ENCODE measurements at places on chromosomes 6 and 20.

GRCh38 chr6:34904990-34905613 is 16.0 kb downstream of the ANKS1A start:
- no peak for DNase-seq

DNA sequence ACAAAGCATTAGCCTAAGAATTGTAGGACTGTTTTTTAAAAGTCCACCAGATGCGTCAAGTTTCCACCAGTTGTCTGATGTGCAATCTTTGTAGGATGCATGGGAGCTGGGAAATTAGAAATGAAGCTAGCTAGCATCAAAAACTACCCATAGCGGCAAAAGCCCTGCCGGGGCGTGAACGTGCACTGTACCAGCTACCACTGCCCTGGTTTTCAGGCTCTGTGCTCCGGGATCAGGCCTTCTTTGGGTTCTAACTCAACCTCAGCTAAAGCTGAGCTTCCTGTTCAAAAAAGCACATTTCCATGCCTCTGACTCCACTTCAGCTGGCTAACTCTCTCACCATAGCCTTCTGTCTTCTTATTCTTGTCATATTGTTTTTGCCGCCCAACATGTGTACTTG is 26.9 kb upstream of the FUCA2 start:
- no peak for DNase-seq

DNA sequence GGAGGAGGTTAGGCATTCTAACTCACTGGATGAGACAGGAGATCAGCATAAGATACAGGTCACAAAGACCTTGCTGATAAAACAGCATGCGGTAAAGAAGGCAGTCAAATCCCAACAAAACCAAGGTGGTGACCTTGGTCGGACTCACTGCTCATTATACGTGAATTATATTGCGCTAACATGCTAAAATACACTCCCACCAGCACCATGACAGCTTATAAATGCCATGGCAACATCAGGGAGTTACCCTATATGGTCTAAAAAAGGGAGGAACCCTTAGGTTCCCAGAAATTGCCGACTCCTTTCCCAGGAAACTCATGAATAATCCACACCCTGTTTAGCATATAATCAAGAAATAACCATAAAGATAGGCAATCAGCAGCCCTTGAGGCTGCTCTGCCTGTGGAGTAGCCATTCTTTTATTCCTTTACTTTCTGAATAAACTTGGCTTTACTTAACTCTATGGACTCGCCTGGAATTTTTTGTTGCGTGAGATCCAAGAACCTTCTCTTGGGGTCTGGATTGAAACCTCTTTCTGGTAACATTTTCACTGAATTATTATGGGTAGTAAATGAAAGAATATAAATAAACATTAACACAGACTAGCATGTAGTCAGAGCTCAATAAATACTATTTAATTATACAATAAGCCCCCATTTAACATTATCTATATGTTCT is 3.0 kb upstream of the LAMA4 start:
- DNase-seq: no peak

DNA sequence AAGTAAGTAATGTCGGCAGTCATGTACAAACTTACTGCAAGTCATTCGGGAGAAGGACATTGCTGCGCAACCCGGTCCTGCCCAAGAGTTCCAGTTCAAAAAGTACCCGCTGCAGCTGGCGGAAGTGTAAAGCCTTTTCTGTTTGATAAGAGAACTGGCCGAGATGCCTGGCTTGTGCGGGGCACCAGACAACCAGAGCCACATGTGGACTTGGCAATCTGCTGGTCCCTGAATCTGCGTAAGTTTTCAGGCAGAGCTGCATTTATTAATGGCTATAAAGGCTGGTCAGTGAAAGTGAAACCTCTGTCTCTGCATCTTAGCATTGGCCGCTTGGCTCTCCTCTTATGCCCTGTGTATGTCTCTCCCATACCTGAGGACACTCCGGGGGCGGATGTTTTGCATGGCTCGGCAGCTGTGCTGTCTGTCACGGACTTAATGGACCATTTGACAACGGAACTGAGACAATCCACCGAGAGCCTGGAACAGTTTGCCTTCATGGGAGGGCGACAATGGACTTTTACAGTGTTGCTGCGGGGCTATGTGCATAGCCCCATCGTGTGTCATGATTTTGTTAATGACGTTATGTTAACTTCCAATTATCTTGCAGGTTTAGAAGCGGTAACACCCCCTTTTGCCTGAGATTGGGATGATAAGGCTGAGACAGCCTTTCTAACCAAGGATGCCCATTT is 19.8 kb upstream of the RGS17 start:
- no peak for DNase-seq

GRCh38 chr20:57220337-57221145 is 45.9 kb downstream of the BMP7 start:
- no peak for DNase-seq

- DNase-seq: no peak
These were observed 11.1 kb upstream of the HLA-DQB2 start for GRCh38 chr6:32774426-32774825.

DNA sequence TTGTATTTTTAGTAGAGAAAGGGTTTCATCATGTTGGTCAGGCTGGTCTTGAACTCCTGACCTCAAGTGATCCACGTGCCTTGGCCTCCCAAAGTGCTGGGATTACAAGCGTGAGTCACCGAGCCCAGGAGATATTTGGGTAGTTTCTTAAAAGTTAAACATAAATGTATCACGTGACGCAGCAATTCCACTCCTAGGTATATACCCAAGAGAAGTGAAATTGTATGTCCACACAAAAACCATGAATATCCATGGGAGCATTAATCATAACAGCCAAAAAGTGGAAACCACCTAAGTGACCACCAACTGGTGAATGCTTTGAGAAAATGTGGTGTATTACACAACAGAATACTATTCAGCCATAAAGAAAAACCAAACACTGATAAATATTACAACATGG is 164.8 kb downstream of the MRPL14 start:
- no peak for DNase-seq

- DNase-seq: no peak
These were observed 10.1 kb downstream of the HMGCLL1 start for GRCh38 chr6:55568808-55569439.

DNA sequence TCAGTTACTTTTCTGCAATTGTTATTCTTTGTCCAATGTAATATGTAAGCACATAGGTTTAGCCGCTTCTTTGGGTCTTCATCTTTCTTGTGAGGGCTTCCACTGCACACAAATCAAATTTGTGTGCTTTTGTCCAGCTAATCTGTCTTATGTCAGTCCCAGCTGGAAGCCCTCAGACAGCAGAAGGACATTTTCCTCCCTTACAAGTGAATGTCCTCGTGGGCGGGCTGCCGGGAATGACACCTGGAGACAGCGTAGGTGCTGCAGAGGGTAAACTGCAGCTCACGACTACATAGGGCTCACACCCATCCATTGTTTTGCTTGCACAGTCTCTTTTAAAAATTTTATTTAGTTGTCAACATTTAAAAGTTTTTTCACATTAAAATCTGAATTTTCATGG is 24.6 kb upstream of the PPP1R14C start:
- DNase-seq: no peak

- DNase-seq: no peak
These were observed 25.3 kb downstream of the SPDEF start for GRCh38 chr6:34530753-34531365.

DNA sequence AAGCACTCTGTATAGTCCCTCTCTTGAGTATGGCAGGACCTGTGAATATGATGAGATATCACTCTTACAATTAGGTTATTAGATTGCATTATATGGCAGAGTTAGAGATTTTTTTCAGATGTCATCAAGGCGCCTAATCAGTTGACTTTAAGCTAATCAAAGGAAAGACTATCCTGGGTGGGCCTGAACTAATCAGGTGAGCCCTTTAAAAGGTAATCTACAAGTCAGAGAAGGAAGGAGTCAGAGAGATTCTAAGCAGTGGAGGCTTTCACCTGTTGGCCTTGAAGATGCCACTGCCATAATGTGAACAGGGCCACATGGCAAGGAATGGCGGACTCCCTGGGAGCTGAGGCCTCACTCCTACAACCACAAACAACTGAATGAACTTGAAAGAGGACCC is 151.5 kb downstream of the BFSP1 start:
- DNase-seq: no peak
